ENCODE measurements at places on chromosomes 12 and 14.

DNA sequence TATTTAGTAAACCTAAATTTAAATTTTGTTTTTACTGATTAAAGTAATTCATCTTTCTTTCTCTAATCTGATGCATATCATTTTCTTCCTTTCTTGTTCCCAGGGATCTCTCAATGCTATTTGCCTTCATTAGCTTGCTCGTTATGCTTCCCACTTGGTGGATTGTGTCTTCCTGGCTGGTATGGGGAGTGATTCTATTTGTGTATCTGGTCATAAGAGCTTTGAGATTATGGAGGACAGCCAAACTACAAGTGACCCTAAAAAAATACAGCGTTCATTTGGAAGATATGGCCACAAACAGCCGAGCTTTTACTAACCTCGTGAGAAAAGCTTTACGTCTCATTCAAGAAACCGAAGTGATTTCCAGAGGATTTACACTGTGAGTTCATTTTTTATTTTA, 48.6 kb downstream of the VEZT start:
- DNase-seq, result no peak

GRCh38 chr12:93229494-93230325, 148.0 kb upstream of the NUDT4 start:
- no peak for DNase-seq

DNA sequence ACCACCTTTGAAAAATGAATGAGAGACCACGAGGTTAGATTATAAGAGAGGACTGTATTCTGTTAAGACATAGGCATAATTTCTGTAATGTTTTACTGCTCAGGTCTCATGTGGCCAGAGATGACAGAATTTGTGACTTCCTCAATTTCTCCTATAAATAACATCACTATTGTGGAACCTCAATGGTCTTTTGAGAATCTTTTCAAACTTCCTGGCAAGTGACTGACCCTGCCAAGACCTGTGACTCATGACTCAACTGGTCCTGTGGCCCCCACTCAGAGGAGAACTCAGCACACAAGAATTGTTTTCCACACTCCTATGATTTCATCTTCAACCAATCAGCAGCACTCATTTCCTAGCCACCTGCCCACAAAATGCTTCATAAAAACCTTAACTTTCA, 508.2 kb upstream of the ATP2B1 start:
- DNase-seq, result no peak

DNA sequence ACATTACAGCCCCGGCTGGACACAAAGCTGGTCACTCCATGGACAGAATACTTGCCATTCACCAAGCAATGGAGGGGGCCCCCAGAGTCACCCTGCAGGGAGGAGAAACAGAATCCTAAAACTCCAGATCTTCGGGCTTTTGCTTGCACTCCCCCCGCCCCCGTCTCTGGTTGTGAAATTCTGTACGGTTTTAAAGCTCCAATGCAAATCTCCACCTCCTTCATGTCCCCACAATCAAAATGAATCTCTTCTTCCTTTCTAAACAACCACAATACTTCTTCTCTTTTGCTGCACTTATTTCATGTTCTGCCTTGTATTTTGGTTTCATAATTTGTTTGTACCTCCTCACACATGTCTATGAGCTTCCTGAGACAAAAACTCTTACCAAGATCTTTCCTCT, 5.8 kb upstream of the BIN2 start:
- no peak for DNase-seq

DNA sequence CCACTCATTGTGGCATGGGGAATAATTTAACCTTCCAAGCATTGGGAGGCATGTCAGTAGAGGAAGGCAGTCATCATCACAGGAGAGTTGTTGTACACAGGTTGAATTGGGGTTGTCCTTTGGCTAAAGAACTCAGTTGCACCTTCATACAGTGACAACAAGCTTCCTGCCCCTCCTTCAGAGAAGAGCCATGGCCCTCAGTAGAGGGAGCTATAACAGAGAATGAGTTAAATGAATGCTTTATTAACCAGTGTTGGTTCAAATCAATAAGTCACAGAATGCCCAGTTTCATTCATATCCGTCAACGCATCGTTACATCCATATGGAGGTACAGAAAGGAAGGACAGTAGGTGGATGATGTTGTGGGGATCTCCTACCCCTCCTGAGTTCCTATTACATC, 4.8 kb downstream of the IFNG-AS1 start:
- no peak for DNase-seq
